A673 (cell line): ENCODE measurements at places on chromosomes 1 and 21.

- no peak overlapping the region for H3K4me3 ChIP-seq
- H3K27ac ChIP-seq: no peak overlapping the region
- peak; percentile 61 for DNase-seq
- H3K27me3 ChIP-seq: peaks cover 8% of the 10 kb centered on the region
Measured at GRCh38 chr1:117128323-117129079, 7.0 kb upstream of the TRIM45 start.

- no peak overlapping the region for H3K4me3 ChIP-seq
- H3K36me3 ChIP-seq: no peaks in the 10 kb centered on the region
- DNase-seq: no peak
- no peak overlapping the region for H3K27ac ChIP-seq
- H3K4me1 ChIP-seq: no peaks in the 10 kb centered on the region
Measured at GRCh38 chr1:8908388-8909151, 30.1 kb upstream of the ENO1 start.

DNA sequence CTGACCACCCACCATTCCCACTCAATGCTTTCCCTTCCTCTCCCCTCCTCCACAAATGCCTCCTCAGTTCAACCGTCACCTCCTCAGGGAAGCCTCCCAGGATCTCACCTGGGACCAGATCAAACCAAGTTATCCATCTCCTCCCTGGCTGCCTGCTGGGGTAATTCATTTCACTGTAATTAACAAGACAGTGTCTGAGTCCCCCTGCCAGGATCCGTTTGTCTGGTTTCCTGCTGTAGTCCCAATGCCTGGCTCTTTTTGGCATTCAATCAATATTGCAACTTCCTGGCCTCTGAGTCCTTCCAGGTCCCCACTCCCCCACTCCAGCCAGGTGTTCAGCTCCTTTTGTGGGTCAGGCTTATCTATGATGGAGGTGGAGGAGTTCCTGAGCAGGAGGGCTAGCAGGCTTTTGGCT, 687.7 kb downstream of the PTPRU start:
- no peak overlapping the region for H3K27ac ChIP-seq
- H3K27me3 ChIP-seq: no peaks in the 10 kb centered on the region
- peak; percentile 11 for DNase-seq
- H3K4me1 ChIP-seq: no peaks in the 10 kb centered on the region
- no peak overlapping the region for H3K4me3 ChIP-seq

- no peak overlapping the region for H3K4me3 ChIP-seq
- no peak for DNase-seq
- H3K27me3 ChIP-seq: no peaks in the 10 kb centered on the region
- H3K4me1 ChIP-seq: no peaks in the 10 kb centered on the region
- no peaks in the 10 kb centered on the region for H3K36me3 ChIP-seq
- H3K27ac ChIP-seq: no peak overlapping the region
Measured at GRCh38 chr1:42358791-42359190, 21.8 kb upstream of the RIMKLA start.

GRCh38 chr1:154181944-154182343, 10.0 kb downstream of the TPM3 start:
- peaks cover 42% of the 10 kb centered on the region for H3K4me1 ChIP-seq
- H3K36me3 ChIP-seq: peaks cover 15% of the 10 kb centered on the region
- H3K27ac ChIP-seq: peak overlapping the region; percentile 80

GRCh38 chr1:23896491-23896890, 16.7 kb downstream of the CNR2 start:
- no peak overlapping the region for H3K4me3 ChIP-seq
- no peaks in the 10 kb centered on the region for H3K4me1 ChIP-seq
- no peaks in the 10 kb centered on the region for H3K27me3 ChIP-seq
- DNase-seq: no peak

DNA sequence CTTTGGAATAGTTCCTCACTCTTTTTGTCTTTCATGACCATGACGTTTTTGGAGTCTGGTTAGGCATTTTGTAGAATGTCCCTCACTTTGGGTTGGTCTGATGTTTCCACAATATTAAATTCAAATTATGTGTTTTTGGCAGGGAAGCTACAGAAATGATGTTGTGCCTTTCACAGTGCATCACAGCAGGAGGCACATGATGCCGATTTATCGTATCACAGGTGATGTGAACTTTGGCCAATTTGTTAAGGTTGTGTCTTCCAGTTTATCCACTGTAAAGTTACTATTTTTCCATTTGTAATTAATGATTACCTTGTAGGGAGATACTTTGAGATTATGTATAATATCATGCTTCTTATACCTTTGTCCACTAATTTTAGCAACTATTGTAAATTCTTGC, 114.3 kb downstream of the FGGY start:
- no peak for DNase-seq
- H3K4me3 ChIP-seq: no peak overlapping the region
- H3K27ac ChIP-seq: no peak overlapping the region

DNA sequence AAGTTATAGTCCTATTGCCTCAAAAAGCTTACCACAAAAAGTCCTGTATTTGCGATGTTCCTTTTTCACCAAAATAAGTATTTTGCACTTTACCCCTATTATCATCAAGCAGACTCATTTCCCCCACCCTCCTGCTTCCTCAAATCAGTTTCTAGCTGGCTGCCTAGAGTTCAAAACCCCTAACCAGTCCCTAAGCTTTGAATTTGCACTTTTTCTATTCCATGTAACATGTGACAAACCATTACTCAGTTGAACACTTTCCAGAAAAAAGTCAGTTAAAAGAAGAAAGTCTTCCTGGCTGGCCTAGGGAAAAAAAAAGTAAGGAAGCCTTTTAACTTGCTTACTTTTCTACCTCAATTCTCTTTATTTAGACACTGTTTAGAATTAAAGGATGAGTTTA, 8.2 kb downstream of the CEP170 start:
- H3K36me3 ChIP-seq: no peaks in the 10 kb centered on the region
- H3K4me1 ChIP-seq: no peaks in the 10 kb centered on the region
- no peak overlapping the region for H3K4me3 ChIP-seq
- no peak overlapping the region for H3K27ac ChIP-seq
